ENCODE measurements at places on chromosomes 13 and 19. TPM values are rescaled to one million over a fixed set of nuclear protein-coding genes. Genes with fewer than 3 reads are reported as not detected.

The ZNF835 gene
- total RNA-seq: under 0.01 TPM

The CATSPERD gene
- not detected for total RNA-seq

The KIR2DL1 gene
- total RNA-seq: not detected

The SIGLEC14 gene
- total RNA-seq: not detected

The SERTM1 gene
- total RNA-seq: not detected

The MYADM gene
- total RNA-seq: 13.2 TPM

The SYNGR4 gene
- not detected for total RNA-seq

The LEUTX gene
- total RNA-seq: not detected

The MEIOSIN gene
- total RNA-seq: not detected

The ZNF442 gene
- 4.3 TPM for total RNA-seq

The PPP1R12C gene
- total RNA-seq: 28.3 TPM

The ZFP82 gene
- total RNA-seq: 7.8 TPM

The MYCBP2 gene
- total RNA-seq: 68.4 TPM

The EBI3 gene
- total RNA-seq: not detected

The LRRC63 gene
- total RNA-seq: not detected

The PLPP2 gene
- 45.5 TPM for total RNA-seq
